ENCODE measurements at places on chromosomes 5 and 9.
A peak's percentile ranks its signal among the peaks of the same experiment; 100 is the strongest.

DNA sequence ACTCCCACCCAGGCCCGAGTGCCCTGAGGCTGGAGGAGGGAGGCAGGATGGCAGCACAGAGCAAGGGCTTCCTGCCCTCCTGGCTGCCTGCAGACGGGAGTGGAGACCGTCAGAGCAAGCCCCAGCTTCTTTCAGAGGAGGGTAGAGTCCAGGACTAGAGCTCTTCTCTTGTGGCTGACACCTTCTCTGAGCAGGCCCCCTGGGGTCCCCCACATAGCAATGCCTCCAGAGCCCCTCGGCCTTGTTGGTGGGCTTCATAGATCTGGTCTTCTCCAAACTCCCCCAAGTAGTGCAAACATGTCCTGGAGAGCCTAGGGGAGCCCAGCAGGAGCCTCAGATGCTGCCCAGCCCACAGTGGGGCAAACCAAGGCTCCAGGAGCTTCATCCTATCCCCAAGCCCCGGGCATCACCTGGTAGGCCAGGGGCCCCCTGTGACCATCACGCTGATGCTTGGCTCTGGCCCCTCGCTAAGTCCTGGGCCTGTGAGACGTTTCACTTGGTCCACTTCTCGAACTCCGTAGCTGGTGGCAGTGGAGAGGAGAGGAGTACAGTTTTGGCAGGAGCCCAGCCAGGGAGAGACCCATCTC, 2.0 kb downstream of the MZB1 start:
- DNase-seq: no peak

DNA sequence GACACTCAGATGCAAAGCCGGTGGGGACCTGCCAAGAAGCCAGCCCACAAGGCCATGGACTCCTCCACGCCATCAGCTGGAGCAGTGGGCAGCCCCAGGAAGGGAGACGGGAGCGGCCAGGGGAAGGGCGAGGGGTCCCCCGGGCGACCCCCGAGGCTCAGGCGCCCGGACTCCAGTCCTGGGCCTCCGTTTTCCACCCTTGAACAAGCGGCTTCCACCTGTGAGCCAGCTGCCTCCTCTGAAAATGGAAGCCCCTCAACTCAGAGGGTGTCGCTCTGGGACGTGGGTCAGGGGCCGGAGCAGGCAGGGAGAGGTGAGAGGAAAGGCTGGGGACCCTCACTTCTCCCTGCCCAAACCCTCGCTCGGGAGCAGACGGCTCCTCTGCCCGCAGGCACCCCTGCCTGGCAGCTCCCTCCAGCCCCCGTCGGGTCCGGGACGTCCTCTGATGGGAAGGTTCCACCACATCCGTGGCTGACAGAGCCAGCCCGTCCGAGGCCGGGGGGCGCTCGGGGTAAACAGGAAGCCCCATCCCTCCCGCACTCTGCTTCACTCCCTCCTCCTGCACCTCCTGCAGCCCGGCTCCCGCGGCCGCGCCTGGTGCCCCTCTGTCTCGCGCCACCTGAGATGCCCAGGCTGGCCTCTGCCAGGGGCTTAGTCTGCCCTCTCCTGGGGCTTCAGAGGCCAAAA, 3.7 kb upstream of the EGFL7 start:
- DNase-seq: no peak

DNA sequence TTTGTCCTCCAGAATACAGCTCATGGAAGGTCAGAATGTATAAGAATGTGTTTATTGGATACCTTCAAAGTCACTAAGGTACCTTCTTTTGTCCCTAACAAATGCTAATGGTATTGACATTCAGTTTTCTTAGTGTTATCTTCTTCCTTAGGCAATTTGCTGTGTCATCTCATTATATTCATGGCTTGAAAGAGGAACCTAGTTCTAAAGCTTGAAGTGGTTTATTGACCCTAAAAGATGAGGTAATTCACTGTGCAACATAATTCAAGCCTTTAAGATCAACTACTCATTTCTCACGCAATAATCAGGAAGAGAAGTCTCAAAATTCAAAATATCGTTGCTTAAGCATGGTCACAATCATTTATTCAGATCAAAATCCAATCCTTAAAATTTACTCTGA, 342.7 kb upstream of the RIOK2 start:
- DNase-seq: no peak

DNA sequence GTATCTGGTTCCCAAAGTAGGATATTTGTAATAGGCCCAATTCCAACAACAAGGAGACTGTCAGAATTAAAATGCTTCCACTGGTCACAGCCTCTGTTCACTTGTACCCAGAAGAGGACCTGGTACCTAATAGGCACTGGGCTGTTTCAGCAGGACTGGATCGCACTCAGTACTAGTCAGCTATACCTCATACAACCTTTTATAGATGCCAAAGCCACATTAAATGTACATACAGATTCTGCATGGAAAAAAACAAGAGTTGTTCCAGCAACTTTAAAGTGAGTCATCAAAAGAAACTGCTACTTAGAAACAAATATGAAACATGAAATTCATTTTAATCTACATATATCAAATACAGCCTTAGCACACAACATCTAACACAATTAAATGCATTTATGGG, 87.5 kb downstream of the GPR21 start:
- no peak for DNase-seq

DNA sequence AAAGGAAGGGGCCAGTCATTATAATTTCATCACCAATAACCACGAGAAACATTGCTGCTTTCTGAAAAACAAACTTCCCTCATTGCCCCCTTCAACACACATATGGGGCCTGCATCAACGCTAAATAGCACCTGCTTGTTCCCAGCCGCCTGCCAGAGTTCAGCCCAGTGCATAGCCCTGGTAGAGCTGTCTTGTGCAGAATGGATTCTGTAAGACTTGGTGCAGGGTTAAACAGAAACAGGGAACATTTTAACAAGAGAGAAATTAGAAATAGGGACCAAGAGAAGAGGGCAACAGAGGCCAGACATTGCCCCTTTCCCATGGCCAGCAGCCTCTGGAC, 56.7 kb downstream of the UBE2QL1 start:
- DNase-seq: no peak

GRCh38 chr5:73644385-73644963, 18.5 kb downstream of the ARHGEF28 start:
- DNase-seq: no peak

GRCh38 chr9:84780385-84780784, 110.9 kb downstream of the NTRK2 start:
- no peak for DNase-seq

DNA sequence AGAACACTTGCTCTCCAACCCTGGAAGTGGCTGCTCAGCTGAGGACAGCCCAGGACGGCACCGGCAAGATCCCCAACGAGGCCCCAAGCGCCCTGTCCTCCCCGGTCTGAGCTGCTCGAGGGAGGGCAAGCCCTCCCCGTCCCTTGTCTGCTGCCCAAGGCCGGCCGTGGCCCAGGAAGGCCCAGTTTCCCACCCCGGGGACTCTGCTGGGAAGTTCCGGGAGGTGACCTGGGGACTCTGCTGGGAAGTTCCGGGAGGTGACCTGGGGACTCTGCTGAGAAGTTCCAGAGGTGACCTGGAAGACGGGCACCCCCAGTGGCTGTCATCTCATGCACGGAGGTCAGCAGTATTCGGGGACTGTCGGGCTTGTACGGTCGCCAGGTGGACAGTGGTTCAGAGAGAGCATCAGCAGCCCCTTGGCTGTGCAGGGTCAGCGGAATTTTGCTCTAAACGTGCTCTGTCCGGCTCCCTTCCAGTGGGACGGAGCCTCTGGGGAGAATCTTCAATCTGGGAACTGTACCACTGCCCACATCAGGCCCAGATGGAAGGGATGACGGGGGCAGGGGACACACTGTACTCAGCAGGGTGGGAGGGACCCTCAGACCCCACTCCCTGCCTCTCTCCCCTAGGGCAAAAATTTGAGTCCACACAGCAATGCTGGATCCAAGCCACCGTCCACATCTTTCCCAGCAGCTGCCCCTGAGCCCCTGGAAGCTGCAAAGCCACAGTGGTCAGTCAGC, 7.2 kb downstream of the NACC2 start:
- no peak for DNase-seq

- peak; percentile 55 for DNase-seq
These were observed 27.2 kb downstream of the ATP6V0E1 start for GRCh38 chr5:173010547-173011464.

DNA sequence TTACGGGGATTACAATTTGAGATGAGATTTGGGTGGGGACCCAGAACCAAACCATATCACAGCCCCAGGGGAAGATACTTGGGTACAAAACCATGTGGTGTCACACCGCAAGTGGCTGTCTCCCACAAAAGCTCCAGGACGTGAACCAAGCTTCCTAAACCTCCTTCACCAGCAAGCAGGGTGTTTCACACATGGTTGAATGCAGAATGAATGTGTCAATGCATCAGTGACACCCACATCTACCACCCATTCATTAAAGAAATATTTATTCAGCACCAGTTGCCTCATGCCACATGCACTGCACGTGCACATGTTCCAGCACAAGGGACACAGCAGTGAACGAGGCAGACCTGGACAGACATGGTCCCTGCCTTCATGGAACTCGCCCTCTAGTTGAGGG, 70.9 kb upstream of the SPOCK1 start:
- DNase-seq: no peak

GRCh38 chr5:143311428-143311827, 92.1 kb downstream of the NR3C1 start:
- DNase-seq: no peak

- DNase-seq: no peak
These were observed 128.8 kb upstream of the PANK3 start for GRCh38 chr5:168707716-168708695.

DNA sequence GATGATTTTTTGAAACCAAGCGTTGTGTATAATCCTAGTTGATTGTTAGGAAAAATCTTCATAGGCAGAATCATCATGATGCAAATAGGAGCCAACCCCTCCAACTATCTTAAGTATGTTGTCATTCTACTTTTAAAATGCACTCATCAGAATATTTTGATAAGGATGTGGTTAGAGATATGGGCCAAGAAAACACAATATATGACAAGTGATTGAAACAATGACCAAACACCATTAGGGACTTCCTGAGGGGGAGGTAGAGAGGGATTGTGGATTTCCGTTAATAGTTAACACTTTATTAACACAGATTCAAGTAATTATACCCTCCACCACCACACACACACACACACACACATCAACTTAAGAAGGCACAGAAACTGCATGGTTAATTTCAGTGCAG, 143.3 kb downstream of the ARSB start:
- DNase-seq: no peak

DNA sequence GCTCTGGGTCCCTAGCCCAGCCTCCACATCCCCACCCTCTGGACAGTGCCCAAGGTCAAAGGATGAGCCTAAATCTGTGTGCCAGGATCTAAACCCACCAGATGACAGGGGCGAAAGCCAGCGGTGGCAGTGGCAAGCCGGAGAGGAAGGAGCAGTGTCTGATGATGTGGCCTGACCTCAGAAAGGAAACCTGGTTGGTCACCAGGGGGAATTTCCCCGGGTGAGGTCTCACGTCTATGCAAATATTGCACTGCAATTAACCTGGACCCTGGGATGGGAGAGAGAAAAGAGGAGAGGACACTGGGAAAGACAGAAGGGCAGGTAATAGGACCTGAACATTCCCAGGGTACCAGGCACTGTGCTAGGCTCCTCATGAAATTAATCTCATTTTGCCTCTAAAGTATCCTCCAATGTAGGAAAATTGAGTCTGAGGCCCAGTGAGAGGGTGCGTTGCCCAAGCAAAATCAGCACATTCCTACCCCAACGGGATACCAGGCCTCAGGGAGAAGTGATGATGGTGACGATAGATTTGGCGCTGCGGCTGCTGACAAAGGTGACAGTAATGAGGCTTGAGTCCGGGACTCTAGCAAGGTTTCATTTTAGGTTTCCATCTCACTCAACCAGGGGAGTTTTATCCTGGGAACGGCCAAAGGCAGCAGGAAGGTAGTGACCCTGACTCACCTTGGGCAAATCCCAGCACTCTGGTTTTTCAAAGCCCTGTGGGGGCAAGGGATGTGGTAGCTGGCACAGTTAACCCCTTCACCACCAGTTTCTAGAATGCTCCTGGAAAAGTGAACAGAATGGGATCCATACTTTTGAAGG, 13.4 kb upstream of the TNIP1 start:
- peak; percentile 42 for DNase-seq

DNA sequence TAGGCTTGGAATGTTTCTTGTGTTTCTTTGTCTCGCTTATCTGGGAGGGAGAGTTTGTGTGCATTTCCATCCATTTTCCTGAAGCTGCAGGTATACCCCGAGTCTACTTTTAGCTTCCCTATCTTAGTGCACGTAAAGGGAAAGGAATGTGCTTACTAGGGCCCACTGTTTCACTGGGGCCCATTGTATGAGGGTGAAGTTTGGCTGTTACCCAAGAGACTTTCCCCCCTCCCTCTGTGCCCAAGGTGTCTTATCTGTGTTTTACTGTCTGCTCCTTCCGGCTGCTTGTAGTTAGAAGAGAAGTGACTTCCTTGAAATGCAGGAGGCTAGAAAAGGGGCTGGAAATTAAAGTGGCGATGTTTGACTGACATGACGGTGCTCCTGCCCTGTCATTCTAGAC, 12.1 kb upstream of the BTNL3 start:
- DNase-seq: no peak

- DNase-seq: no peak
These were observed 105.1 kb downstream of the PSD2 start for GRCh38 chr5:139900546-139901250.

DNA sequence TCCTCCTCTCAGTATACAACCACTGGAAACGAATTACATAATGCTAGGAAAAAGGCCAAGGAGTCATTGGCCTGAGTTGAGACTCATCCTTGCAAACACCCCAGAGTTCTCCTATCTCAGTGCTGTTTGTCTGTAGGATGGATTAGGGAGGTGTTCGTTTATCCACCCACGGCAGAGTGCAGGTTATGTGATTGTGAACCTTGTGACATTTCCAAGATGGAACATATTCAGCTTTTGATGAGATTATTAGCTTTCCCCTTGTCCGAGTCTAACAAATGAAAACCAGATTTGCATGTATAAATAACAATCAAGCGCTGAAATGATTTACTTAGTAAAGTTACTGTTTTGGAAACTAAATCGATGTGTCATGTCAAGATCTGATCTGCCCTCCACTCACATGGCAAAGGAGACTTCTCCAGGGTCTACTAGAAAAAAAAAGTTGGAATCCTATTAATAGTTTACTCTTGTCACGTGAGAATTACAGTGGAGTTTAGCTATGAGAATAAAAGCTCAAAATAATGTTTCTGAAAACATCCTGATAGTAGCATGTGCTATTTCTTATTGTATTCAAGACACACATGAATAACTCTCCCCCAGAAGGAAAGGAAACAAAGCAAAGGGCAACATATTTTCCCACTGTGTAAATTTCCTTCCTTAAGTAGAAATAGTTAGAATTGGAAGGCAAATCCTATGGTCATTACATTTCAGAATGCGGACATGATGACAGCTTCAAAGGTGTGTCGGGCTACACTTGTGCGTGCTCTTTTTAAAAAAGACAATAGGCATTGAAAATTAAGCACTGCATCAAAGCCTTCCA, 600.4 kb downstream of the EBF1 start:
- DNase-seq: no peak

DNA sequence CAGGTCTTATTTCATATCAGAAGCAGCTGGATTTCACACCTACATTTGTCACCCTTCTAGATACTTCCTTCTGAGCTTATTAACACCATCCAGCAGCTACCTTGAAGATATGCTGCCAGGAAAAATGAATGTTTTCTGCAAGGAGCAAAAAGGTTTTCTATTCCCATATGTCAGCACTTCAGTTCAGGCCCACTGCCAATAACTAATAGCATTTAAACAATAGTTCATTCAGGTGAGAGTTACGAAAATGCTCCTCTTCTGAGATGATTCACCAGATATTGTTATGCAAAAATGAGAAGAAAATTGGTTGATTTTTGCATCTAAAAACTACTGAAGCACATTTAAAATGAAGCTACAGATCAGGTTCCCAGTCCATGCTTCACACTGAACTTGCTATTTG, 56.4 kb upstream of the ISL1 start:
- DNase-seq: no peak
